GM12891 (cell line): ENCODE measurements at places on chromosomes 13 and 19.

DNA sequence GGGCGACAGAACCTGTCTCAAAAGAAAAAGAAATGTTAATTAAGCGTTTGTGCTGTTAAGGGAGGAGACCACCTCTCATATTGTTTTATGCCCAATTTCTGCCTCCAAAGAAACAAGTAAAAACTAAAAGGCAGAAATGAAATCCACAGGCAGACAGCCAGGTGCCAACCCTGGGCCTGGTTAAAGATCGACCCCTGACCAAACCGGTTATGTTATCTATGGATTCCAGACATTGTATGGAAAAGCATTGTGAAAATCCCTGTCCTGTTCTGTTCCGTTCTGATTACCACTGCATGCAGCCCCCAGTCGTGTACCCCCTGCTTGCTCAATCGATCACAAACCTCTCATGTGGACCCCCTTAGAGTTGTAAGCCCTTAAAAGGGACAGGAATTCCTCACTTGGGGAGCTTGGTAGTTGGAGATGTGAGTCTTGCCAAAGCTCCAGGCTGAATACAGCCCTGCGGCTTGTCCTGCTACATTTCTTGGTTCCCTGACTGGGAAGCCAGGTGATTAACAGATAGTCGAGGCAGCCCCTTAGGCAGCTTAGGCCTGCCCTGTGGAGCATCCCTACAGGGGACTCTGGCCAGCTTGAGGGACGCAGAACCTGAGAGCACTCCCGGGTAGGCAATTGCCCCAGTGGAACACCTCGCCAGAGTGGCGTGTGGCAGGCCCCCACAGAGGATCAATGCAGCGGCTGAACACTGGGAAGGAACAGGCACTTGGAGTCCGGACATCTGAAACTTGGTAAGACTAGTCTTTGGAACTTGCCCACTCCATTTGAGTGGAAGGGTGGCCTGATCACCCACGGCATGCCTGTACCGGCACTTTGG is 748 bp upstream of the ZNF552 start:
- no peak for DNase-seq

- DNase-seq, result no peak
Measured at GRCh38 chr19:51520728-51521127, 10.7 kb downstream of the SIGLEC6 start.

- peak; percentile 81 for DNase-seq
Measured at GRCh38 chr19:56120371-56121179, 520 bp downstream of the ZNF787 start.

DNA sequence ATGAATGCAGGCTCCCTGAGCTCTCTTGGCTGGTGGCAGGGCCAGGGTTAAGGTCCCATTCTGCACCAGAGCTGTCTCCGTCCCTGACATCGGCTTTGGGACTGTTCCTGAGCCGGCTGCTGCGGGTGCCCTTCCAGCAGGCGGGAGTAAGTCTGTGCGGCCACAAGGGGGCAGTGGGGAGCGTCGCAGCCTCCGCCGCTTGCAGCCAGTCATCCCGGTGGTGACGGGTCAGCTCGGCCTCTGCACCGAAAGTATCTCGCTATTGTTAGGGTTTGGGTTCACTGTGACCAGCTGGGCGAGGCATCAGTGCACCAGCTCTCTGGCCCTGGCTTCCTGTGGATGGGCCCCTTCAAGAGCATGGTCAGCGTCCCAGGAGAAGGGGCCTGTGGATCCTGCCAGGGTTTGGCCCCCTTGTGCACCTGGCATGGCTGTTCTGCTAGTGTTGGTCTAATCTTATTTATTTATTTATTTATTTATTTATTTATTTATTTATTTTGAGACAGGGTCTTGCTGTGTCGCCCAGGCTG is 15.1 kb downstream of the NDUFB7 start:
- peak; percentile 94 for DNase-seq

- no peak for DNase-seq
Measured at GRCh38 chr19:6220385-6221191, 59.2 kb downstream of the MLLT1 start.

DNA sequence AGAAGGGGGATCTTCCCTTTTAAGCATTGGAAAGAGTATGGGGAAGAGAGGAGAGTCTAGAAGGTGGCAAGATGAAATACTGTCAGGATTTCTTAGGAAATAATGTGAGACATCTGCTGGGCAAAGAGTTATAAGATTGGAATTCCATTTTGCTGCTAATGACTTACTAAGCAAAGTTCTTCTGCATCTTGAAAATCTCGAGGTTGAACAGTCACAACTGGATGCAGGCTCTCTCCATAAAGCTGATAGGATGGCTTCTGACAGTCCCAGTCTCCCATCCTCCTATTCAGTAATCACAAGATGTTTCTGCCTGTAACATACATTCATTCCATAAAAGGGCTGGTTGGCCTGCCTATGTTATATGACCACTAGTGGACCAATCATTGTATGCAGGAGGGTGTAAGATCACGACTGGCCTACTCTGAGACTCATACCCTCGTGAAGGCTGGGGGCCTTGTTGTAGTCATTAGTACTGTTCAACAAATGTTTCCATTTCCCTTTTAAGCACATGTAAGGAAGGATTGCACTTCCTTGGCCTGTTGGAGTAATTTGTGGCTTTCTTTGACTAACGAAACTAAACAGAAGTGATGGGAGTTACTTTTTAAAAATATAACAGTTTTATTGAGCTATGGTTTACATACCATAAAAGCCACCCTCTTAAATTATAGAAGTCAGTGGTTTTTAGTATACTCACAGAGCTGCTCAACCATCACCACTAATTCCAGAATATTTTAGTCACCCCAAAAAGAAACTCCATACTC is 45.0 kb upstream of the TDRD3 start:
- no peak for DNase-seq

GRCh38 chr13:111319998-111320911 is at the start of gene TEX29:
TEX29 (plus strand) TSS chr13:111320642; CDS start chr13:111320891, 249 bp downstream.
- no peak for DNase-seq
